CD4-positive, alpha-beta T cell treated with Interleukin-21 for 1 hour (primary cell): ENCODE measurements at places on chromosomes 5 and 9.

- DNase-seq = no peak
Observed at GRCh38 chr9:29456940-29457339, 1883.7 kb upstream of the C9orf72 start.

- no peak for DNase-seq
Observed at GRCh38 chr5:106292654-106293053, 1378.1 kb downstream of the EFNA5 start.

- no peak for DNase-seq
Observed at GRCh38 chr9:123893115-123893514, 36.8 kb downstream of the DENND1A start.

- no peak for DNase-seq
Observed at GRCh38 chr5:2282034-2282690, 399.4 kb upstream of the IRX4 start.

DNA sequence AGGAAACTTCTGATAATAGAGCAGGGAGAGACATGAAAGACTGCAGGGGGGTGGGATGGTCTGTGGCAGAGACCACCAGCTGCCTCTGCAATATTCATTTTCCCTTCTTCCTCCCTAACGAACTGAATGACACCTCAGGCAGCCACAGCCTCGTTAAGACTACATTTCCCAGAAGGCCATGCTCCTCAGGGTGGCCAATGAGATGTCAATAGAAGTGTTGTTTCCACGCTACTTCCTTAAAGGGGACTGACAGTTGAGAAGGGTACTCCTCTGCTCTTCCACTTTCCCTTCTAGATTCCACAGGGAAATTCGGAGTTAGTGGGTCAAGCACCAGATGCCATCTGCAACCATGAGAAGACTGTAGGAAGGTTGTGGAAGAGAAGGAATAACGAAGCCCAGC is 52.0 kb upstream of the DAPK1 start:
- DNase-seq = peak; percentile 35

DNA sequence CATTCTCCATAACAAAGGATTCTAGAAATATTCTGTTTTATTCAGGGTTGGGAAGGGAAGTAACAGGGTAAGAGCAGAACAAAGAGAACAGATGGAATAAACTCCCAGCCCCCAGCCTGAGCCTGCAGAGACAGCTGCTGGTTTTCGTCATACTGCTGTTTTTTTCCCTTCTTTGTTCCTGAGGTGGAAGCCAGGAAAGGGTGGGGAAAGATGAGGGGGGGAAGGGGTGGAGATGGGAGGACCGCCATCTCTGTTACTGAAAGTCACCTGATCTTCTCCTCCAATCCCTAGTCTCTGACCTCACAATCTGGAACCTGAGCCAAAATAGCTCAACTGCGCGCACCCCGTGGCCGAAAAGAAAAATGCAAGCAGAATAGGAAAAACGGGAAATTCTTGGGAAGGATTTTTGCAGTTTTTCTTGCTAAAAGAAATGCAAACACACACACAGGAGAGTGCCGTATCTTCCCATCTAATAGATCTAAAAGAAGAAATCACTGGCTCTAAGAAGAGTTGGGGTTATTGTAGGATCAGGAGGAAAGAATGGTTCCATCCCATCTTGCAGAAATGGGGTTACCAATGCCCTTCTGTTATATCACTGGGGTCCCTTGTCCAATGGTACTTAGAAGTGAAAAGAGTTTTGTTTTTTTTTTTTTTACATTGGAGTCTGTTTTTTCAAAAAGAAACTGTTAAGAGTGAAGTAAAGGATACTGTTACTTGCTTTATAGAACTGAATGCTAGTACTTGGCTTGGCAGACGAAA is 57.9 kb downstream of the DIAPH1 start:
- no peak for DNase-seq

DNA sequence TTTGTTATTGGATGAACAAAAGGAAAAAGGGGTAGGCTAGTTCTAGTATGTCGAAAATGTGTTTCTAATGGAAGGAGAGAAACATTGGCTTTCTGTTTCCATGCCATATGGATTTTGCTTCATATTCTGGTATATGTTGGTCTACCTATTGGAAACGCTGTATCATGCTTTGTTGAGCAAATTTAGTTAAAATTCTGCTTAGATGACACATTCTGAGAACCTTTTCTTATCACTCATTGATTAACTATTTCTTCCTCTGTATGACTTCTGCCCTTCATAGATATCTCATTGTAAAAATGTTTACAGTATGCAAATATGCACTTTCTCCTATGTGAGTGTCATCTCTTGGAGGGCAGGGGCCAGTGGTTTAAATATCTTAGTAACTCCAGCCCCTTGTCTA is 68.8 kb upstream of the GPR151 start:
- DNase-seq = no peak

DNA sequence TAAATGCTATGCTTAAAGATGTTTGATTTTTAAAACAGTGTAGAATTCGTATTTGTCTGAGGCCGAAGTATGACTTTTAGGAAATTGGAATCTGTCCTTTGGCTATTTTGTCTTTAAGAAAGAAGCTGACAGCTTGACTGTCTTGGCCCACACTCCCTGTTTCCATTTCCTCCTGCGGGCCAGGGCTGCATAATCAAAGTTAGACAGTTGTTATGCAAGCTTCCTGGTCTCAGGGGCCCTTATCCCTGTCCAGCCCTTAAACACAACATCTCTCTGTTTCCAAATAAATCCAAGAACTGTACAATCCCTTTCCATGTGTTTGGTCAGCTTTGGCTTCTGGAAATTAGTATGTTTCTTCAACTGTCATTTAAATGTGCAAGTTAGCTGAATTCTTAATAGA is 54.6 kb upstream of the ECM2 start:
- DNase-seq = no peak

GRCh38 chr5:27906481-27906880 is 868.1 kb upstream of the CDH9 start:
- no peak for DNase-seq

DNA sequence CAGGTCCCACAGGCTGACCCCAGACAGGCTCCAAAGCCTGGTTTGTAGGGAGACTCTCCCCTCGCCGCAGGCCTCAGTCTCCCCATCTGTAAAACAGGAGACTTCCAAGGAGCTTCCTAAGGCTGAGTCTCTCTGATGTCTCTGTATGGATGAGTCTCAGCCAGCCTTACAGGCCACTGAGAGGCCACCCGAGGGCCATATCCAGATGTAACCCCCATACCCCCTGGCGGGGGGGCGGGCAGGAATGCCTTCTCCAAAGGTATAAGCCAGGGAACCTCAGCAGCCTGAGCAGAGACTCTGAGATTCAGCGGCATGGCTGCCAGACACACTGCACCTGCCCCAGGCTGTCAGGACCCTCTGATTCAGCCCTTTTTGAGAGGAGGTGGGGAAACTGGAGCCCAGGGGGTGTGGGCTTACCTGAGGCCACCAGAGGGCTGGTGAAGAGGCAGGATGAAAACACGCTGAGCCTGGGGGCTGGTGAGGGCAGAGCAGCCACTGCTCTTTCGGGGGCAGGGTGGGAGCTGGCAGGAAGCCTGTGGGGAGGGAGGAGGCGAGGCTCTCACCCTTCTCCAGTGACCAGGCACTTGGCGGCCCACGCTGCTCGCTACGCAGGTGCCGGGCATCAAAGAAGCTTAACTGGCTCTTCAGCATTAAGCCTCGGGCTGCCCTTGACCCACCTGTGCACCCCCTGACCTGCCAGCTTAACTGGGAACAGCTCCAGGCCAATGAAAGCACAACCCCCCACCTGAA is 5.5 kb upstream of the SUSD3 start:
- DNase-seq = no peak
